ENCODE measurements at places on chromosomes 16 and 17.
A peak's percentile ranks its signal among the peaks of the same experiment; 100 is the strongest.

DNA sequence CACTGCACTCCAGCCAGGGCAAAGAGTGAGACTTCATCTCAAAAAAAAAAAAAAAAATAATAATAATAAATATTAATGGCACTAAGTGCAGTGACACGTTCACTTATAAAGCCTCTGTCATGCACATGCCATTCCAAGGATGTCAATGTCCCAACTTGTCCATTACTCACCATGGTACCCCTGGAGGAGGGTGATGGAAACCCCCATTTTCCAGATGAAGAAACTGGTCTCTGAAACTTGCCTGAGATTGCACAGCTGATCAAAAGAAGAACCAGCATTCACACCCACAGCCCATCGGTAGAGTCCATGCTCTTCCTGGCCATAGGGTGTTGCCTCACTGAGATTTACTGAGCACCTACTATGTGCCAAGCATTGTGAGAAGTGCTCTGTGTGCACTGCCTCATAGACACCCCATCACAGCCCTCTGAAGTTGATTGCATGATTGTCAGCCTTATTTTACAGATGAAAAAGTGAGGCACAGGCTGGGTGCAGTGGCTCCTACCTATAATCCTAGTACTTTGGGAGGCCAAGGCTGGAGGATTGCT is 123.7 kb downstream of the ABCC1 start:
- no peak overlapping the region for H3K27ac ChIP-seq
- H3K36me3 ChIP-seq, result peaks cover 77% of the 10 kb centered on the region
- H3K27me3 ChIP-seq, result no peaks in the 10 kb centered on the region
- H3K4me1 ChIP-seq, result peaks cover 10% of the 10 kb centered on the region
- no peak overlapping the region for H3K4me3 ChIP-seq

GRCh38 chr16:89561142-89561883 is 831 bp downstream of the RPL13 start:
- no peaks in the 10 kb centered on the region for H3K36me3 ChIP-seq
- DNase-seq, result no peak
- H3K27me3 ChIP-seq, result no peaks in the 10 kb centered on the region
- peaks cover 83% of the 10 kb centered on the region for H3K4me1 ChIP-seq

DNA sequence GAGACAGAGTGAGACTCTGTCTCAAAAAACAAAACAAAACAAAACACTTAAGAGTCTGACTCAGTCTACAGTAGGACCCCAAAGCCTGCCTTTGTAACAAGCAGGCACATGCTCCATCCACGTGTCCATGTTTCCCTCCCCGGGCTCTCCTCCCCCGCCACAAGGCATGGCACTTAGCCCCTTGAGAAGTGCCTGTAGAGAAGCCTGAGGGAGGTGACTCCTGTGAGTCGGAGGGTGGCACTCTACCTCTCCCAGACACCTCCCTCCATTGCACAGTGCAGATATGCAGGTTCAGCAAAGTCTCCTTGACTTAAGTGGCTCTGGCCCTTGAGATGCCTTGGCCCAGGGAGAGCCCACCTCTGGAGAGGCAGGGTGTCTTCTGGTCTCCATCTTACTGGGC is 6.8 kb downstream of the FHOD1 start:
- DNase-seq, result peak; percentile 88
- peaks cover 60% of the 10 kb centered on the region for H3K4me1 ChIP-seq
- H3K27ac ChIP-seq, result peak overlapping the region; percentile 97

- no peaks in the 10 kb centered on the region for H3K4me1 ChIP-seq
- no peaks in the 10 kb centered on the region for H3K27me3 ChIP-seq
- no peak overlapping the region for H3K4me3 ChIP-seq
- no peak overlapping the region for H3K27ac ChIP-seq
- H3K36me3 ChIP-seq, result peaks cover 7% of the 10 kb centered on the region
These were observed 87.5 kb downstream of the RPTOR start for GRCh38 chr17:80632046-80632581.

GRCh38 chr17:82231312-82231561 is 2.4 kb downstream of the SLC16A3 start:
- H3K27me3 ChIP-seq, result peaks cover 6% of the 10 kb centered on the region
- peaks cover 96% of the 10 kb centered on the region for H3K4me1 ChIP-seq
- peak overlapping the region; percentile 83 for H3K4me3 ChIP-seq
- DNase-seq, result no peak

DNA sequence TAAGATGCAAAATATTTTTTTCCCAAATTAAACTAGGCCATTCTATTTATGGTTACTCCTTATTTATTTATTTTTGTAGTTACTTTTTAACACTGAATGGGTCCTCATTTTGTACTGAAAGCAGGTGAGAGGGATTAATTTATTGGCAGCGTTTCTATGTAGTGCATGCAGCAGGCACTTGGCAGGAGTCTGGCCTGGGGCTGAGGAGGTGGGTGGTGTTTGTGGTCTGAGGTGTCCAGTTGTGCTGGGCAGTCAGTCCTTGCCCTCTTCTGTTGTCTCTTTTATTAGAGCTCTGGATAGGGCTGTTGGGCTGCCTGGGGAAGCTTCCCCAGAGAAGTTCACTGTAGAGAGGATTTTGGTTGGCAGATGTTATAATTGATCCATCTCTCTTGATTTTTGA is 12.7 kb downstream of the SEC14L1 start:
- no peak overlapping the region for H3K4me3 ChIP-seq
- no peaks in the 10 kb centered on the region for H3K27me3 ChIP-seq
- no peak for DNase-seq

DNA sequence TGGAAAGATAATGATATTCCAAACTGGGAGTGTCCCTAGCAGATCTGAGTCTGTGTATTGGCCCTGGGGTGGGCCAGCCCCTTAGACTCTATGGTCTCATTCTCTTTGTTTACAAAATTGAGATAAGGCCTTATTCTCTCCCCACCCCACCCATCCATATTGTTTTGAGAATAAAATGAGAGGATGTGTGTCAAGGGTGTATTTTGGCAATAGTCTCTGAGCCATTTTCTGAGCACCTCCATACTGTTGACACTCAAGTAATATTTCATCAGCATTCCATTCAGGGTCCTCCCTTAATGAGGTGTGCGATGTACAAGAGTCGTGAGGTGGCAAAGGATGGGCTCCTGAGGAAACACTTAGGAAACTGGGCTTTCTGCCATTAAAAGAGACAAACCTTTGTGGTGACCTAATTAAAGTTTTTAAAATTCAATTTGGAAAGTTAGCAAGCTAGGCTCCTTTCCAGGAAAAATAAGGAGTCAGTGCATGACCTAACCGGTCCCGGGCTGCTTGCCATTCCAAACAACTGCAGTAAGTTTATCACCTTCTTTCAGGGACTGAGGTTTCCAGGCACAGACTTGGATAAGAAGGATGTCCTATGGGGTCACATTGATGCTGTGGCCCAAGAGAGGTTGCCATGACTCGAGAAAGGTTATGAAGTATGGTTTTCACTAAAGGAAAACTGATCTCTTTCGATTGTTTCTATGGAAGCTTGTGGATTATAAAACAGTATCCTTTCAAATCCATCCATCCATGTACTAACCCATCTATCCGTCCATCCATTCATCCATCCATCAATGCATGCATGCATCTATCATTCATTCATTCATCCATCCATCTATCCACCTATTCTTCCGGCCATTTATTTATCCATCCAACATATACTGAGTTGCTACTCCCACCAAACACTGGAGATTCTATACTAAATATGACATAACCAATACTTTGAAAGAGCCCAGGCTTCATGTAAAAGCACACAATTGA is 443.3 kb downstream of the UTP18 start:
- no peaks in the 10 kb centered on the region for H3K36me3 ChIP-seq
- no peaks in the 10 kb centered on the region for H3K27me3 ChIP-seq
- H3K4me3 ChIP-seq, result no peak overlapping the region

GRCh38 chr17:77087650-77088454 is 52.9 kb upstream of the SEC14L1 start:
- H3K4me3 ChIP-seq, result peak overlapping the region; percentile 75
- peaks cover 56% of the 10 kb centered on the region for H3K4me1 ChIP-seq
- no peaks in the 10 kb centered on the region for H3K36me3 ChIP-seq
- peaks cover 14% of the 10 kb centered on the region for H3K27me3 ChIP-seq

Measured in left lung (tissue), 14 donors.